ENCODE measurements at places on chromosomes 11 and 22. TPM values are rescaled to one million over a fixed set of nuclear protein-coding genes. Genes with fewer than 3 reads are reported as not detected.

DNA sequence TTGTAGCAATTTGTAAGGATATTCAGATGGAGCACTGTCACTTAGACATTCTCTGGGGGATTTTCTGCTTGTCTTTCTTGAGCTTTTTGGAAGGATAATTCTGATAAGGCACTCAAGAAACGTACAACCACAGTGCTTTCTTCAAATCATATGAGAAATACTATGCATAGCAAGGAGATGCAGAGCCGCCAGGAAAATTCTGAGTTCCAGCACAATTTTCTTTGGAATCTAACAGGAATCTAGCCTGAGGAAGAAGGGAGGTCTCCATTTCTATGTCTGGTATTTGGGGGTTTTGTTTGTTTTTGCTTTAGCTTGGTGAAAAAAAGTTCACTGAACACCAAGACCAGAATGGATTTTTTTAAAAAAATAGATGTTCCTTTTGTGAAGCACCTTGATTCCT, 9.9 kb downstream of the PRSS23 start:
- H3K4me1 ChIP-seq: peaks cover 4% of the 10 kb centered on the region
- DNase-seq: peak; percentile 61
- H3K27ac ChIP-seq: peak overlapping the region; percentile 29
- no peaks in the 10 kb centered on the region for H3K27me3 ChIP-seq
- no peak overlapping the region for H3K4me3 ChIP-seq

DNA sequence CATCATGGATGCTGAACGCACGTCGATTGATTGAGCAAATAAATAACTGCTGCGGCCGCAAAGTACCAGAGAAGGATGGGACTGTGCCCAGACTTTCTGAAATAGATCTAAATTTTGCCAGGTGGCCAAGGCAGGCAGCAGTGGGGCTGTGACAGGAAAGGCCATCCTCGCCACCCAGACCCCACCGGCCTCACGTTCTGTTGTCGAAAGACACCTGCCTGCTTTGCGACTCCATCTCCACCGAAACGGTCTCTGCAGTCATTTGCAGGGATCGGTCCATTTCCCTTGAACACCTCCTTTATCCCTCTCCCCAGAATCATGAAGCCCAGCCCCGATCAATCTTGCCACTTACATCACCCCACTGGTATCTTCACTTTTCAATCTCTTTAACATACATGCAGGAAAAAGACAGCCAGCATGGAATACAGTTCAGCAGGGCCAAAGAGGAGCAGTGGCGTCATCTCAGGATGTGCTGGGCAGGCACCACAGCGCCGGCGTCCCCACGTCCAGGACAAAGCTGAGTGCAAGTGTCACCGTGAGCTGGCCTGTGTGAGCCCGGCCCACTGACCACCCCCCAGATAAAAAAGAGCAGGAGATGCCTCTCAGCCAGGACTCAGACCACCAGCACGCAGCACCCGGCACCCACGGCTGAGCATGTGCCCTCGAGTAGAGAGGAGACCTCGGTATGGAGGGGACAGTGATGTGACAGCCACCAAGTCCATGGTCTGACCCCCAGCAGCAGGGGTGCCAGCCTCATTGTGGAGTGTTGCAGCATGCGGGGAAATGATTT, 610.3 kb downstream of the TBC1D22A start:
- H3K4me1 ChIP-seq: no peaks in the 10 kb centered on the region
- H3K27me3 ChIP-seq: peaks cover 5% of the 10 kb centered on the region
- H3K27ac ChIP-seq: no peak overlapping the region
- no peaks in the 10 kb centered on the region for H3K36me3 ChIP-seq

GRCh38 chr22:38940811-38941384, 16.5 kb upstream of the APOBEC3A start:
- peaks cover 35% of the 10 kb centered on the region for H3K27me3 ChIP-seq
- H3K4me1 ChIP-seq: no peaks in the 10 kb centered on the region
- DNase-seq: no peak

DNA sequence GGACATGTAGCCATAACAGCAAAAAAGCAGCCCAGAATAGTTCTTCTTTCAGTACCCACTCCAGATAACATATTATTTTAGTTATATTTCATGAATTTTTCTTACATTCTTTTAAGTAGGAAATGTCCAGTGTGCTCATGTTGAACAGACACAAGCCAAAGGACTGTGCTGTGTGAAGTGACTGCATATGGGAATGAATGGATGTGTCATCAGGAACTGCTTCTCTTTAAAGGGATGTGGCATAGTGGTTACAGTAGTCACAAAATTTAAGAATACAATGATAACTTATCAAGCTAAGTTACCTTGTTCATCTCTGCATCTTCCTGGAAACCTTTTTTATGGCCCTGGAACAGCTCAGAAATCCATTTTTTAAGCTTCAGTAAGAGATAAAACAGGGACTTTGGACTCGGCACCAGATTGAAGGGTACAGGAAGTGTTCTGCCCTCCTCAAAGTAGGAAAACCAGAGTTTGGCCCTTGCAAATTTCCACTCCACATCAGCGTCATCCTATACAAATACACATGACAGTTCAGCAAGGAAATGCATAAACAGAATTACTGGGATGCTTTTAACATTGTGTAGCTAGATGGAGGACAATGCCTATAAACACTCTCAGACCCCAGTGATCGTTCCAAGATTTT, 112.8 kb downstream of the TRPC6 start:
- no peaks in the 10 kb centered on the region for H3K4me1 ChIP-seq
- no peak overlapping the region for H3K4me3 ChIP-seq
- H3K36me3 ChIP-seq: no peaks in the 10 kb centered on the region
- no peaks in the 10 kb centered on the region for H3K27me3 ChIP-seq

- H3K4me3 ChIP-seq: no peak overlapping the region
- no peak for DNase-seq
- no peak overlapping the region for H3K27ac ChIP-seq
- H3K36me3 ChIP-seq: no peaks in the 10 kb centered on the region
- peaks cover 3% of the 10 kb centered on the region for H3K4me1 ChIP-seq
Observed at GRCh38 chr22:26762503-26763472, 105.4 kb downstream of the MIAT start.

- H3K4me1 ChIP-seq: peaks cover 6% of the 10 kb centered on the region
- DNase-seq: no peak
- no peaks in the 10 kb centered on the region for H3K36me3 ChIP-seq
- no peak overlapping the region for H3K27ac ChIP-seq
Observed at GRCh38 chr11:61055776-61056175, 46.5 kb upstream of the CD5 start.

GRCh38 chr11:44633641-44634040, 68.2 kb downstream of the CD82 start:
- H3K27me3 ChIP-seq: peaks cover 5% of the 10 kb centered on the region
- H3K4me1 ChIP-seq: peaks cover 21% of the 10 kb centered on the region
- no peak overlapping the region for H3K27ac ChIP-seq

GRCh38 chr22:43289531-43289963, 53.6 kb downstream of the SCUBE1 start:
- H3K4me1 ChIP-seq: peaks cover 58% of the 10 kb centered on the region
- no peak overlapping the region for H3K4me3 ChIP-seq
- H3K27ac ChIP-seq: no peak overlapping the region
- DNase-seq: peak; percentile 37
- no peaks in the 10 kb centered on the region for H3K36me3 ChIP-seq

DNA sequence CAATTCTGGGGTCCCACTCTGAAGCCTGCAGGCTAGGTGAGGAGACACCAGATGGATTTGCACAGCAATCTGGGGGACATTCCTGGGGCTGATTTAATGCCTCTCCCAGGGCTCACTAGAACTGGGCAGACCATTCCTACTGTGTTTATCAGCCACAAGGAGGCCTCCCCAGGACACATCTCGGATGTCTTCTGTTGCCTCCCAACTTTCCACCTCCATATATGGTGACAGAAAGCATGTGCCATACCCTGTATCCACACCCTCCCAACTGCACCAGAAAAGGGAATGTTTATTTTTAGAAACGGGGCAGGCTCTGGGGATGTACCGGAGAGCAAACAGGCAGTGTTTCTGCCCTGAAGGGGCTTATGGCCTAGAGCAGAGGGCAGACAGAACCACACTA, 181.8 kb downstream of the CSNK2A3 start:
- no peaks in the 10 kb centered on the region for H3K27me3 ChIP-seq
- DNase-seq: peak; percentile 67
- H3K4me3 ChIP-seq: no peak overlapping the region
- H3K4me1 ChIP-seq: peaks cover 39% of the 10 kb centered on the region
- H3K36me3 ChIP-seq: no peaks in the 10 kb centered on the region
- H3K27ac ChIP-seq: peak overlapping the region; percentile 77

GRCh38 chr11:70509476-70509875, 111.1 kb downstream of the CTTN start:
- peaks cover 8% of the 10 kb centered on the region for H3K27me3 ChIP-seq
- no peak for DNase-seq
- H3K4me3 ChIP-seq: no peak overlapping the region
- H3K4me1 ChIP-seq: peaks cover 33% of the 10 kb centered on the region
- no peak overlapping the region for H3K27ac ChIP-seq
- no peaks in the 10 kb centered on the region for H3K36me3 ChIP-seq

- no peak for DNase-seq
- no peaks in the 10 kb centered on the region for H3K36me3 ChIP-seq
- no peaks in the 10 kb centered on the region for H3K27me3 ChIP-seq
- H3K4me1 ChIP-seq: peaks cover 28% of the 10 kb centered on the region
Observed at GRCh38 chr11:74703211-74703610, 28.0 kb downstream of the CHRDL2 start.

DNA sequence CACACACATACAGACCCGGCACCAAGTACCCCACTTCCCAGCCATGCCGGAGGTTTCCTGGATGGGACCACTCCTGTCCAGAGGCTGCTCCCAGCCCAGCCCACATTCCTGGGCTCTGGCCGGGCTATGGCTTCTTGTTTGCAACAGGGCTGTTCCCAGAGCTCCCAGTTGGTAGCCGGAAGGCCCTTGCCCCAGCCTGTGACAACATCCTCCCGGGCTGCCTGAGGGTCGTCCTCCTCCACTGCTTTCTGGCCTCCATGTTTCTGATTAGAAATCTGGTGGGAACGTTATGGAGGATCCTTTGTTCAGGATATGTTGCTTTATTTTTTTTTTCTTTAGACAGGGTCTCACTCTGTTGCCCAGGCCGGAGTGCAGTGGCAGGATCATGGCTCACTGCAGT, 952 bp upstream of the CYP2D6 start:
- peaks cover 12% of the 10 kb centered on the region for H3K27me3 ChIP-seq
- H3K36me3 ChIP-seq: no peaks in the 10 kb centered on the region
- H3K27ac ChIP-seq: no peak overlapping the region
- no peaks in the 10 kb centered on the region for H3K4me1 ChIP-seq
- H3K4me3 ChIP-seq: no peak overlapping the region
- no peak for DNase-seq

DNA sequence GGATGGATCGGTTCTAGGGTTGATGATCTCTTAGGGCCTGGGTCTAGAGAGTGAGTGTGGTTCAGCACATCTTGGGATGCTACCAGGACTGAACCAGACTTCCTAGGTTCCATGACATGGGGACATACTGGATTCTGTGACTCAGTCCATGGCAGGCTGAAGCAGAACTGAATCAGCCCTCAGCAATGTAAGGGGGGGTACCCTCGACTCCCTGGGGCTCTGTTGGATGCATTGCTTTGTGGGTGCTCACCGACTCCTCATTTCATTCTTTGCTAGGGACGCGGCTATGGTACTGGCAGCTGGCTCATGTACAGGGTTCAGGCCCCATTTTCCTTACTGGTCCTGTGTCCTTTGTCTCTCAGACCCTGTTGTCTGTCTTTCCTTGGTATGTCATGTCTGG, 733 bp upstream of the GRAMD1B start:
- H3K4me1 ChIP-seq: peaks cover 44% of the 10 kb centered on the region
- H3K4me3 ChIP-seq: no peak overlapping the region
- peaks cover 4% of the 10 kb centered on the region for H3K27me3 ChIP-seq
- peak overlapping the region; percentile 54 for H3K27ac ChIP-seq

DNA sequence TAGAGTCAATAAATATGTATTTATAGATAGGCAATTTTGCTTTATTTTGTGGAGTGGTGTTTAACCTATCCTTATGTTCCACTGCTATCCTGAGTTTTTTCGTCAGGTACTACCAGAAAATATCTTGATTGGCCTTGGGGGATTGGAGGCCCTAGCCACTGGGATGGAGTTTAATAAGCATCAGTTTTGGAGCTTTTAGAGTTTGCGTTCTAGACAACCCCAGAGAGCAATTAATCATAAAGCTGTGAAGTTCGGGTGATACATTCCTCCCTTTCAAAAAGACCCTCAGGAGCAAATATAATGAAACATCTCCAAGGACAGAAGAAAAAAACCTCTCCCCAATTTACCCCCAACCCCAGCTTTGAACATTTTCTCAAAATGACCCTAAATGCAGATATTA, at the start of gene OR5A1:
Gene OR5A1 (plus strand): TSS at position 301 of the 400 bp plus-strand sequence. CDS start 6,700 bp downstream, outside the sequence.
- no peaks in the 10 kb centered on the region for H3K36me3 ChIP-seq
- H3K4me3 ChIP-seq: no peak within 1 kb of the TSS
- no peak within 1 kb of the TSS for H3K27ac ChIP-seq
- no peaks in the 10 kb centered on the region for H3K4me1 ChIP-seq
- DNase-seq: no peak

- peaks cover 5% of the 10 kb centered on the region for H3K4me1 ChIP-seq
- peaks cover 53% of the 10 kb centered on the region for H3K27me3 ChIP-seq
- no peak overlapping the region for H3K4me3 ChIP-seq
- DNase-seq: no peak
- H3K36me3 ChIP-seq: no peaks in the 10 kb centered on the region
Observed at GRCh38 chr11:133081020-133081419, 451.3 kb downstream of the OPCML start.

DNA sequence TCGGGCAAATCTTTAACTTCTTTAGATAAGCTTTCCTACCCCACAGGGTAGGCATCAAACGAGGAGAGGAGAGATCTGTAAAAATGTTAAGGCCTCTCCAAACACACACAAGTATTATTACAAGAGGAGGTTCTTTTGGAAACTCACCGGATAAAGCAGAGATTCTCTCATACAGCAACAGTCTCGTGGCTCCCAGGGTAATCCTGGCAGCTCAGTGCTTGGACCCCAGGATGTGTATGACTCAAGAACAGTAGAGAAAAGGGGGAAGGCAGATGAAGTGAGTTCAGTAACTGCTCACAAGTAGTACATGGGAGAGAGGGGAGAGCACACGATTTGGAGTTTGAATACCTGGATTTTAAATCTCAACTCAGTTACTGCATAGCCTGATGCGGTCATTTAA, 120.9 kb downstream of the FEZ1 start:
- peaks cover 5% of the 10 kb centered on the region for H3K27me3 ChIP-seq
- DNase-seq: peak; percentile 59
- no peak overlapping the region for H3K4me3 ChIP-seq
- peaks cover 5% of the 10 kb centered on the region for H3K36me3 ChIP-seq

TSPAN18 gene
- total RNA-seq: 15.2 TPM

B3GAT1 gene
- 0.09 TPM for total RNA-seq

OR5B21 gene
- not detected for total RNA-seq

RIBC2 gene
- 1.4 TPM for total RNA-seq

ESAM gene
- 18.0 TPM for total RNA-seq

Measured in muscle of leg (tissue), 16 donors.